ENCODE measurements at places on chromosomes 2 and 18. TPM values are rescaled to one million over a fixed set of nuclear protein-coding genes. Genes with fewer than 3 reads are reported as not detected.
A peak's percentile ranks its signal among the peaks of the same experiment; 100 is the strongest.

DNA sequence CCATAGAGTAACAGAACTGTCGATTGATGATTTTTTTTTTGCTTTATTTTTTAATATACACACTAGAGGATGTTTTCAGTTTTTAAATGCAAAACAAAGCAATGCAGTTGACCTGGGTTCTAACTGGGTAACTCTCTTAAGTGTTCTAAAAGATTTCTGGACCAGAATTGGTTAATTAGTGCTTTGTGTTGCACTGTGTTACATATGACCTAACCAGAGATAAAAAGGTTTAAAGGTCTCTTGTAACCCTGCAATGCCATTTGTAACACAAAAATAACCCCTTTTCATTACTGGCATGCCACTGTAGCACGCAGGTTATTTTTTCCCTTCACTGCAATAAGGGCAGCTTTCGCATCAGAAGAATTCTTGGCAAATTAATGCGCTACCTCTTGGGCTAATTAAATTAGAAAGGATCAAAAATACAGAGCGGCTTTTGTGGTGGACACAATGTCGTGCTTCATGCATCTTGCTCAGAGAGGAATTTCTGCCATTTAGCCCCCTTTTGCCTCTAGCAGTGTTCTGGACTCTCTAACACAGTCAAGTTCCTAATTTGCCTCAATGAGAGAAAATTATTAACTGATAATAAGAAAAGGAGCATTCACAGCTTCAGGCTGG, 250.8 kb upstream of the ZEB2 start:
- no peak for DNase-seq
- H3K27ac ChIP-seq, result no peak overlapping the region
- H3K36me3 ChIP-seq, result peaks cover 3% of the 10 kb centered on the region
- no peak overlapping the region for H3K4me3 ChIP-seq

DNA sequence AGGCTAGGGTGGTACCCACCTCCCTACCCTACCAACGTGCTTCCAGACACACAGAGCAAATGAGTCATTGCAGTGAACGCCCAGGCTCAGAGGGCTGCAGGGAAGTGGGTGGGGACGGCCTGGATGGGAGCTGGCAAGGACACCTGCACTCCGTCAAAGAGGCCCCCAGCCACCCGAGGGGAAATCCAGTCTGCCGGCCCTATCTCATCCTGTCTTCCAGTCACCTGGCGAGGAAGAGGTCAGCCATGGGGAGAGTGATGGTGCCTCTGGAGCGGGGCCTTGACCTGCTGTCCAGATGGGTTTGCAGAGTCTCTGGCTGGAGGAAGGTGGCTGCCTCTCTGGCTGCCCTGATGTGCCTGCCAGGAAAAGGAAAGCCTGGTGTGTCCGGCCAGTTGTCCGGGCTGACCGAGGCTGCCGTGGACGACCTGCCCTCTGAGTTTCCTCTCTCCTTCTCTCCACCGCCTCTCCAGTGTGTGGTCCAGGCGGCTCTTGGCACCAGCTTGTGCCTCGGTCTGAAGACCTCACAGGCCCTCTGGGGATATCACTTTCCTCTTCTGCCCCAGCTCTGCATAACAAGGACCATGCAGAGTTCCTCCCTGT, 209.7 kb upstream of the COPS8 start:
- peaks cover 2% of the 10 kb centered on the region for H3K27me3 ChIP-seq
- no peaks in the 10 kb centered on the region for H3K36me3 ChIP-seq
- H3K4me3 ChIP-seq, result peak overlapping the region; percentile 46

- H3K27ac ChIP-seq, result peak overlapping the region; percentile 85
- H3K36me3 ChIP-seq, result no peaks in the 10 kb centered on the region
- H3K27me3 ChIP-seq, result peaks cover 13% of the 10 kb centered on the region
- peak; percentile 56 for DNase-seq
Observed at GRCh38 chr2:27717070-27717795, 53.5 kb downstream of the SLC4A1AP start.

DNA sequence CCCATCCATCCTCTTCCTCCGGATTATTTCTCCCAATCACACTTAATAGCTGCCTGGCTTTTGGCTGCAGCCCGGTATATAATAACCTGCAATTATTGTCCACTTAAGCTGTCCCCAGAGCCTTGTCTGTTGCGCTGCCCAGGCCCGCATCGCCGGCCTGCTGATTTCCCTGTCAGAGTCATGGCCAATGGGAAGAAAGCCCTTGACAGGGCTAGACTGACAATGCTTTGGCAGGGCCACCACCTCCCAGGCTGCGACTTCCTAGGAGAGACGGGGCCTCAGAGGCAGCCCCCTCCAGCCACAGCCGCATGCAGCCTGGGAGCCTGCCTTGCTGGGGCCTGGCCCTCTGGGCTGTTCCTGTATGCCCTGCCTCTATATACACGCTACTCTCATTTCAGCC, 10.0 kb upstream of the CELF4 start:
- H3K4me3 ChIP-seq, result no peak overlapping the region
- no peak for DNase-seq
- H3K27me3 ChIP-seq, result peaks cover 6% of the 10 kb centered on the region

GRCh38 chr2:155997538-155997937, 335.0 kb downstream of the NR4A2 start:
- H3K27me3 ChIP-seq, result no peaks in the 10 kb centered on the region
- H3K4me1 ChIP-seq, result no peaks in the 10 kb centered on the region
- no peak overlapping the region for H3K27ac ChIP-seq
- H3K4me3 ChIP-seq, result no peak overlapping the region
- DNase-seq, result no peak

DNA sequence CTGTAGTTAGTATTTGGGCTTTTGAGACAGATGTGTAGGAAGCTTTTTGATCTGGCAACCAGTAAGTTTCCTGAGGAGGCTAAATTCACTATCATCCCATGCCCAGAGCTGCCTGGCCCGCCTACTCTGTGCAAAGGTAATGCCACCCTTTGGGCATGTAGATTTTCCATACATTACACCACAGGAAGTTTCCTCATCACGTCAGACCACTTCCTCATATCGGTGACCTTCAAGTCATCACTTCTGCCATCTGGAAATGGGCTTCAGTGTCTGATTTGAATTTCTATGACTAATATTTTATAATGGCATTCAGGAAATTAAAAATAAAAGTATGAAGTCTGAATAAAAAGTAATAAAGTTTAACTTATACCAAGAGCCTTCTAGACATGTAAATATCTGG, 825.4 kb downstream of the DCDC2C start:
- H3K36me3 ChIP-seq, result no peaks in the 10 kb centered on the region
- no peak overlapping the region for H3K27ac ChIP-seq
- no peak for DNase-seq
- no peaks in the 10 kb centered on the region for H3K27me3 ChIP-seq
- H3K4me3 ChIP-seq, result no peak overlapping the region

GRCh38 chr2:63789338-63790020, 52.2 kb upstream of the UGP2 start:
- H3K4me3 ChIP-seq, result no peak overlapping the region
- DNase-seq, result no peak
- no peak overlapping the region for H3K27ac ChIP-seq
- H3K4me1 ChIP-seq, result no peaks in the 10 kb centered on the region

DNA sequence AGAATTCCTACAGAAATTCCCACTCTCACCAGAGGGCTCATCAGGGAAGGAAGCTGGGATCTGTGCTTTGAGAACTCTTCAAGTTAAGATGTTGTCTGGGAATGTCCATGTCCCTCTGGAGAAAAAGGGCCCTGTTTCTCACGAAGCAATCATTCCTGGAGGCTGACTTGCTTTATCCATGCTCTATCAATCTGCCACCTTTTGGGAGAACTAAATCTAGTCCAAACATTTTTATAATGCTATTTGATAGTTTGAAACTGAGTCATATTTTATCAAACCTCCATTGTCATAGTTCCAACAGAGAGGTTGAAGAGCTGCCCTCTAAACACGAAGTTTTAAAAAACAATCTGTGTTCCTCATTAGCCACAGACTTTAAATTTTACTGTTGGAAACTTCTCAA, 219.2 kb downstream of the MTX2 start:
- H3K4me1 ChIP-seq, result peaks cover 12% of the 10 kb centered on the region
- DNase-seq, result no peak
- H3K4me3 ChIP-seq, result no peak overlapping the region
- no peaks in the 10 kb centered on the region for H3K36me3 ChIP-seq
- peaks cover 2% of the 10 kb centered on the region for H3K27me3 ChIP-seq

DNA sequence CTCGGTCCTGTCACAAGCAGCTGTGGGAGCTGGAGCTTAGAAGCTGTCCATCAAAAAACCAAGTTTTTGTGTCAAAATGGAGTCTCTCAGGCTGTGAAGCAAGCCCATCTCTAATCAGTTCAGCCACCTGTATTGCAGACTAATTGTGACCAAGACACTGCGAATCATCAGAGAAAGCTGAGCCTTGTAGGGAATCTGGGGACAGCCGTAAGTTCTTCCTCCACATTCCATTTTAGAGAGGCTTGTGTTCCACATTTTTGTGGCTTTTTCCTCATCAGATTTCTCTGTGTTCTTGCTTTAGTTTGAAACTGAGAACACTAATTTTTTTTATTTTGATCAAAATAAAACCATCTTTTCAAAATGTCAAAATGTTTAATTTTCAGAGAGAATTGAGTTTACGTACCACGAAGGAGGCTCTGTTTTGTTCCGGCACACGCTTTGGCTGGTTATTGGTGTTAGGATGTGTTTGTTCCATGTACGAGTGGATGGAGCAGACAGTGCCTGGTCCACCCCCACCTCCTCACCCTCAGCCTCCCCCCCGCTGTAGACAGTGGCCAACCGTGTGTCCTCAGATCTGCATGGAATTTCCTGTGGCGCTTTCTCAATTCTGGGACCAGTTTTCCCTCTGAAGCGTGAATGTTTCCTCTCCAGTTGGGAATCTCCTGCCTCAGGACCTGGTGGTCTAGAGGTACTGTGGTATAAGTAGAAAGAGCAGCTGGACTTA, 140.8 kb downstream of the AGAP1 start:
- no peak for DNase-seq
- H3K27me3 ChIP-seq, result peaks cover 7% of the 10 kb centered on the region
- H3K4me3 ChIP-seq, result no peak overlapping the region
- no peaks in the 10 kb centered on the region for H3K36me3 ChIP-seq
- peak overlapping the region; percentile 67 for H3K27ac ChIP-seq

DNA sequence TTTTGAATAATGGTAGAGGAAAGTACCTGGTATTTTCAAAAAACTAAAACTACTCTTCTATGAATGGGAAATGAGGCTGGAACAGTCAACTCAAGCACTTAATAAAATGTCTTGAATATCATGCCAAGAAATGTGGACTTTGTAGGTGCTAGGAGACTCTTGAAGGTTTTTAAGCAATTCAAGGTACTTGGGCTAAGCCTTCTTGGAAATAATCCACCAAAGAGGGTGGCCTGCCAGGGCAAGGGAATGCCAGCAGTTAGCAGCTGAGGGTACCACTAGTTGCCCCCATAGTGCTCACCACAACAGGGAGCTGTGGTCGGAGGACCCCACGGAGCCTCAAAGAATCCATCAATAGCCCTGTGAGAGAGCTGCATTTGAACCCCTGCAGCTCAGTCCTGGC, 14.6 kb upstream of the ACYP2 start:
- H3K36me3 ChIP-seq, result peaks cover 12% of the 10 kb centered on the region
- H3K27ac ChIP-seq, result no peak overlapping the region
- no peak overlapping the region for H3K4me3 ChIP-seq
- peaks cover 2% of the 10 kb centered on the region for H3K27me3 ChIP-seq
- no peak for DNase-seq
- H3K4me1 ChIP-seq, result no peaks in the 10 kb centered on the region

DNA sequence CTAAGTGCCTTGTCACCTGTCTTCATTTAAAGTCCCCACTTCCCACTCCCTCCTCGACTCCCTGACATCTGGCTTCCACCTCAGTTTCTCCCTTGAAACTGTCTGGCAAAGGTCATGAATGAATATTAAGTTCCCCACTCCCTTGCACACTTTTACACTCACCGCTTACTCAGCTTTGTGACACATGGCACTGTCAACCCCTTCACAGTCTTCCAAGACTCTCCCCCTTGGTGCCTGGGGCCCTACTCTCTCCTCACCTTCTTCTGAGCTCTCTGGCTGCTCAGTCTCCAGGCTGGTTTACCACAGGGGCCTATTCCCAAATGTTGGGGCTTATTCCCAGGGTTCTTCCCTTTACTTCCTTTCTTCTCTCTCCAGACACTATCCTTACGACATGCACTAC, 17.9 kb upstream of the PTPN4 start:
- H3K27me3 ChIP-seq, result no peaks in the 10 kb centered on the region
- DNase-seq, result no peak
- H3K36me3 ChIP-seq, result no peaks in the 10 kb centered on the region
- H3K27ac ChIP-seq, result peak overlapping the region; percentile 35

GRCh38 chr18:37948471-37948870, 382.9 kb upstream of the CELF4 start:
- H3K27ac ChIP-seq, result no peak overlapping the region
- no peaks in the 10 kb centered on the region for H3K4me1 ChIP-seq
- H3K36me3 ChIP-seq, result no peaks in the 10 kb centered on the region
- DNase-seq, result no peak

DNA sequence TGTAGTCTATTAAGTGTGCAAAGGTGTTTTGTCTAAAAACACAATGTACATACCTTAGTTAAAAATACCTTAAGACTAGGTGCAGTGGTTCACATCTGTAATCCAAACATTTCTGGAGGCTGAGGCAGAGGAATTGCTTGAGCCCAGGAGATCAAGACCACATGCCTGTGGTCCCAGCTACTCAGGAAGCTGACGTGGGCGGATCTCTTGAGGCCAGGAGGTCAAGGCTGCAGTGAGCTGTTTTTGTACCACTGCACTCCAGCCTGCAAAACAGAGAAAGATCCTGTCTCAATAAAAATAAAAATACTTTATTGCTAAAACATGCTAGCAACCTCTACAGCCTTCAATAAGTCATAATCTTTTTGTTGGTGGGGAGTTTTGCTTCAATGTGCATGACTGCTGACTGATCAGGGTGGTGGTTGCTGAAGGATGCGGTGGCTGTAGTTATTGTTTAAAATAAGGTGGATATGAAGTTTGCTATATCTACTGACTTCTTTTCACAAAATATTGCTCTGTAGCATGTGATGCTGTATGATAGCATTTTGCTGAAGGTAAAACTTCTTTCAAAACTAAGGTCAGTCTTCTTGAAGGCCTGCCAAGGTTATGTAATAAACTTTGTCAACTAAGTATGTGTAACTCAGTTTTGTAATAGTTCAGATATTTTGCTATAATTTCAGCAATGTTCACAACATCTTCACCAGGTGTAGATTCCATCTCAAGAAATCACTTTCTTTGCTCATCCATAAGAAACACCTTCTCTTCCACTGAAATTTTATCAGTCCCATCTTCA, 1238.0 kb upstream of the NRXN1 start:
- H3K27me3 ChIP-seq, result no peaks in the 10 kb centered on the region
- DNase-seq, result no peak
- no peaks in the 10 kb centered on the region for H3K4me1 ChIP-seq
- H3K36me3 ChIP-seq, result peaks cover 12% of the 10 kb centered on the region

GRCh38 chr2:170571612-170572011, 143.5 kb upstream of the SP5 start:
- H3K4me1 ChIP-seq, result no peaks in the 10 kb centered on the region
- no peaks in the 10 kb centered on the region for H3K27me3 ChIP-seq
- H3K27ac ChIP-seq, result no peak overlapping the region
- no peak for DNase-seq
- H3K36me3 ChIP-seq, result no peaks in the 10 kb centered on the region
- H3K4me3 ChIP-seq, result no peak overlapping the region

CDH19 gene
- total RNA-seq, result not detected

KCNK3 gene
- total RNA-seq, result 21.7 TPM

SF3B6 gene
- 76.5 TPM for total RNA-seq

TTN gene
- total RNA-seq, result 0.34 TPM

ARHGEF4 gene
- 6.1 TPM for total RNA-seq

TRABD2A gene
- total RNA-seq, result not detected

CLEC4F gene
- total RNA-seq, result 0.66 TPM

KLHL29 gene
- total RNA-seq, result 36.5 TPM

MARCO gene
- total RNA-seq, result not detected

ARHGAP15 gene
- total RNA-seq, result not detected

IL36G gene
- total RNA-seq, result not detected

CHN1 gene
- total RNA-seq, result 212 TPM
